NCI-H2081 treated with DMSO at 0.1 percent for 48 hours (cell line): ENCODE measurements at places on chromosomes 7 and 10.

GRCh38 chr7:131312838-131313237 lies 14.8 kb upstream of the MKLN1 start:
- no peak for DNase-seq

- no peak for DNase-seq
Measured at GRCh38 chr7:6258440-6259182, 13.8 kb downstream of the CYTH3 start.

DNA sequence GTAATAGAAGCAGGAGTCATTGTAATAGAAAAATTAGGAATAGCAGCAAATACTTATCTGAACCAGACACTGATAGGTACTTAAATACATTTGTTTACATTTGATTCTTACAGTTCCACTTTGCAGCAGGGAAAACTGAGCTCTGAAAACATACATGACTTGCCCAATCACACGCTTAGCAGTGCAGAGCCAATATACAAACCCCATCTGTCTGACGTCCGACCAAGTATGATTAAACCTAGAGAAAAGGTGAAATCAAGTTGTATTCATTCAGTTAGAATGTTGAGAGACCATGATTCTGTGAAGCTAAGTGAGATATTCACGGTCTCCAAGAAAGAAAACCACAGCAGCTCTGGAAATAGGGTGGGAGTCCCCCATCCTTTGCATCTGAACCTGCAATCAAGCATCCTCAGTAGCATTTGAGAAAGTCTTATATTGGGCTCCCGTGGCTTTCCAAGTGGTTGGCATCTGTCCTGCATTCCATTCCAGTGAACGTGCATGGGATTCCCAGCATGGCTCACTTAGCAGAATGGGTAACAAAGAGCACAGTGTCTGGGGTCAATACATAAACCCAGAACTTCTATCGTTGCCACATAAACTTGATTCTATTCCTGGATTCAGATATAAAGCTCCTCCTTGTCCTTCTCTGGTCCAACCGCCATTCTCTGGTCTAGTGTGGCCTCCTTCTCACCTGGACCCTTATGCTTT lies 148.7 kb upstream of the RSU1 start:
- no peak for DNase-seq

DNA sequence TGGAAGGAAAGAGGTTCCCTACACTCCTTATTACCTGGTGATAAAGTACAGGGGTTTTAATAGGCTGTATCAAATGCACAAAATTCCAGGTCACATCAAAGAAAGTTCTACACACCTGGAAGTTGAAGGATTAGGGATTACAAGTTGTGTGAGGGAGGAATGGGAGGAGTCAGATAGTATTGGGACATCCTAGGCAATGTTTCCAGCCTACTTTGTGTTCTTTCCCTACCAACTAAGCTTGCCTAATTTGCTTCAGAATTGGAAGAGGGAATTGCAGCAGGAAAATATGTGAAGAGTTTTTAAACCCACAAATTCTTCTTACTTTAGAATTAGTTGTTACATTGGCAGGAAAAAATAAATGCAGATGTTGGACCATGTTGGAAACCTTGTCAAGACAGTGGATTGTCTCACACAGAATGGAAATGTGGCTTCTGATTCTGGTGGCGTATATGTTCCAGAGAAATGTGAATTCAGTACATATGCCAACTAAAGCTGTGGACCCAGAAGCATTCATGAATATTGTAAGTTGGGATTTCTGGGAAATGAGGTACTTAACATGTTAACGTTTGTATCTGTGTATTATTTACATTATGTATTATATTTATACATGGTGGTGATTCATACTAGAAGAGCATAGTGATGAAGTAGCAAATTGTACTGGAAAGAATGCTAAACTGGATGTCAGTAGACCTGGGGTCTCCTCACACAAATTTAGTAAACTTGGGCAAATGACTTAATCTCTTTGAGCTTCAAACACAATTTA lies at the start of gene LIPM:
Gene LIPM, plus strand, starts transcription at position 208 of the 763 bp plus-strand sequence. Its CDS starts 167 bp downstream, at position 375.
- DNase-seq = no peak

DNA sequence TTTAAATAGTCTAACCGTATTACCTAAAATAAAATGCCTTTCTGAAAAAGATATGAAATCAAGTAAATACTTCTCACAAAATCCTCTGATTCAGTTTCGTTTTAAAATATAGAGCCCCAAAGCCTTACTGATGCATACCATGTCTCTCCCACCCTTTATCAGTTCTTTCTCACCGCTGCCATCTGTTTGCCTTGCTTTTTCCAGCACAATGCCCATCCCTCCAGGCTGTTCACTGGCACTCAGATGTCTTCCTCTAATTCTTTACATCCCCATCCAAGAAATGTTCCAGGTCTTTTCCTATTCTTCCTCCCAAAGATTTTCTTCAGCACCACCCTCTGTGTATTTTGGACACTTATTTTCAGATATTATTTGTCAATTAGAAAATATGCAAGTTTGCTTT lies 116.5 kb upstream of the LRRN3 start:
- DNase-seq = no peak

DNA sequence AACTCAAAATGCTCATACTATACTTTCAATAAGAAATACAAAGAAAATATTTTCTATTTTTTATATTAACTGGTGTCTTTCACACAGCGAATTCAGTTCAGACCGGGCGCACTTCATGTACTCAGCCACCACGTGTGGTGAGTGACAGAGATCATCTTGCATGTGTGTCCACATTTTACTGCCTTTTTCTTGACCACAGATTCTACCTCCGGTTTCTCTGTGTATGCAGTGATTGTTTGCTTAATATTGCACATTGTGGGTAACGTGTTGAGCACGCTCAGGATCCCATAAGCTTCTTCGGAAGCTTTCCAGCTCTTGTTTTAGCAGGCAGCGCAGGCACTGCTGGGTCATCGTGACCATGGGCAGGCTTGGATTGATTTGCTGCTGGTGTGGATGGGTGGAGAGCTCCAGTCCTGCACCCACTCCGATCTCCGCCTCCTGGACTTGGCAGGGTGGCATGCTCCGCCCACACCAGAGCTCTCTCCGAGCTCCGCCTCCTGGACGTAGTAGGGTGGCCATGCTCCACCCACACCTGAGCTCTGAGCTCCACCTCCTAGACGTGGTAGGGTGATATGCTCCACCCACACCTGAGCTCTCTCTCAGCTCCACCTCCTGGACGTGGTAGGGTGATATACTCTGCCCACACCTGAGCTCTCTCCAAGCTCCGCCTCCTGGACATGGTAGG lies 253.3 kb downstream of the DIP2C start:
- no peak for DNase-seq

GRCh38 chr7:71697400-71697799 lies 565.5 kb downstream of the GALNT17 start:
- DNase-seq = no peak

DNA sequence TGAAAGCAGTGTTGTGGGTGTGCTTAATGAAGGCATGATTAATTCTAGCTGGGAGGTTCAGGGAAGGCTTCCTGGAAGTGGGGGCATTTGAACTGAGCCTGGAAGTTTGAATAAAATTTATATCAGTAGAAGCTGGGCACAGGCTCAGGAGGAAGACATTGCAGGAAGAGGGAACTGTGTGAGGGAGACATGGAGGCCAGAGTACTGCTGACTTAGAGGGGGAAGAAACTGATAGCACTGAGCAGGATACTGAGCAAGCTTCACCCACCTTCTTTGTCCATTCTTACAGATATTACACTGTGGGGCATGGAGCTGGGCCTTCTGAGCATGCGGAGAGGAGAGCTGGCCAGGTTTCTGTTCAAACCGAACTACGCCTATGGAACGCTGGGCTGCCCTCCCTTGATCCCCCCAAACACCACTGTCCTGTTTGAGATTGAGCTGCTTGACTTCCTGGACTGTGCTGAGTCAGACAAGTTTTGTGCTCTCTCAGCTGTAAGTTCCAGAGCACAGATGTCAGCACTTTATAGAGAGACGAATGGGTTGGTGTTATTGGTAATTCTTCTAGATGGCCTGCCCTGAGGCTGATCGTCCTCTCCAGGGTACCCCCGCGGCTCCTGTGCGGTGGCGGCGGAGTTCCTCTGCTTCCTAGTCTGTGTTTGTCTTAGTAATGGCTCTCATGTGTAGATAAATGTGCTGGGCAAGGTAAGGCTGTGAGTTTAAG lies 2.1 kb downstream of the FKBP6 start:
- DNase-seq = no peak
